ENCODE measurements at places on chromosomes 2 and 18. TPM values are rescaled to one million over a fixed set of nuclear protein-coding genes. Genes with fewer than 3 reads are reported as not detected.

DNA sequence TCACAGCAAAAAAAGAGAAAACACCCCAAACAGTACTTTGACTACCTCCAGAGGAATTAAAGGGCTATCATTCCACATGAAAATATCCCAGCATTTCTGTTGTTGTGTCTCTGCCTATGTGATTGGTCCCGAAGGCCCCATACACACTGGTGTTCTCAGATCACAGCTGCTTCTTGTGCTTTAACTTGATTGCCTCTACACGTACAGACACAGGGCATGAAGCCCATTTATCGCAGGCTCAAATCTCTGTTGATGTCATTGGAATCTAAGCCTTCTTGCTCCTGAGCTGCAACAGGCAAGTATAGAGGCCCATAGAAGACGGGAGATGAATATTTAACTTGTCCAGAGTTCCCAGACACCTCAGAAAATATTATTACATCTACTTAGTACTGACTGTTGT lies 405.2 kb downstream of the NCKAP5 start:
- DNase-seq = no peak

GRCh38 chr2:156489195-156489594 lies 53.0 kb downstream of the GPD2 start:
- no peak for DNase-seq

DNA sequence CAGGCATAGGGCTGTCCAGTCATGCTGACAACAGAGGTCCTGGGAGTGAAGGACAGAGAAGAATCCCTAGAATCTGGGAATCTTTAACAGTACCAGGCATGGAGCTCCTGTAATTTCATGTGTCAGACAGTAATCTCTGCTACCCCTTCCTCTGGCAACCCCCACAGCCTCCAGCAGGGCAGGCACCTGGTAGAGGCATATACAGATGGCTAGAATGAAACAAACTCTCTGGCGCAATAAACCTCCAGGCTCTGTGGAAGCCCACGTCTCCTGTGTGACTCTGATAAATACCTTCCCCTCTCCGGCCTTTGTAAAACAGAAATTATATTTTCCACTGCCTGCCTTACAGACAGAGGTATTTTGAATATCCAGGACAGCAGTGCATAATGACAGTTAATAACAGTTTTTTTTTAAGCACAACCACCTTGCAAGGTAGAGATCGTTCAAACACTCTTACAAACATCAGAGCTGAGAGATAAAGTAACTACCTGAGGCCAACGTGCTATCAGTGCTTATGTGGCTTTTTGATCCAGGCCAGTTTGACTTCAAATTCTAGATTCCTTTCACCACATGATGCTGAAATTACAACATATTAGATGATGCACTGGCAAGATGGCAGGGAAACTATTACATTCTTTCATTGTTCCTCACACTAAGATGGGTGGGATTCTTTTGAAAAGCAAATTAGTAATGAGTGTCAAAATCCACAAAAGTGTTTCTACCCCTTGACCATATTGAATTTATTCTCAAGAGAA lies 47.7 kb upstream of the TMEM247 start:
- no peak for DNase-seq

The CGREF1 gene
- 0.57 TPM for total RNA-seq

- no peak for DNase-seq
These were observed 528.0 kb downstream of the STK39 start for GRCh38 chr2:167719410-167719809.

GRCh38 chr2:102520009-102520408 lies 47.0 kb downstream of the SLC9A4 start:
- DNase-seq = peak; percentile 38

DNA sequence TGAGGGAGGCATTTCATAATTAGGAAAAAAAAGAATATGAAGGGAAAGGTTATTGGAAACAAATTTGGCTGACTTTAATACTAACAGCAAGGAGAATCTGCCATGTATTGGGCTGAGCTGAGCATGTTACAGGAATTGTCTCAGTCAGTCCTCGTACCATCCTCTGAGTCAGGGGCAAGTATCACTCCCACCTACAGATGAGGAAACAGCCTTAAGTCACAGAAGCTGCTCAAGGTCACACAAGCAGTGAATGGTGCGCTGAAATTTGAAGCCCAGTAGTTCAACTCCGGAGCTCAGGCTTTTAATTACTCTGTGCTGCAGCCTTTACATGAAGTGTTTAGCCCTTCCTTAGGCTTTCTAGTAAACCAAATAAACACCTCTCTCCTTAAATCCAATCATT lies 17.3 kb downstream of the PROKR1 start:
- DNase-seq = no peak

The DLGAP1 gene
- 0.24 TPM for total RNA-seq

DNA sequence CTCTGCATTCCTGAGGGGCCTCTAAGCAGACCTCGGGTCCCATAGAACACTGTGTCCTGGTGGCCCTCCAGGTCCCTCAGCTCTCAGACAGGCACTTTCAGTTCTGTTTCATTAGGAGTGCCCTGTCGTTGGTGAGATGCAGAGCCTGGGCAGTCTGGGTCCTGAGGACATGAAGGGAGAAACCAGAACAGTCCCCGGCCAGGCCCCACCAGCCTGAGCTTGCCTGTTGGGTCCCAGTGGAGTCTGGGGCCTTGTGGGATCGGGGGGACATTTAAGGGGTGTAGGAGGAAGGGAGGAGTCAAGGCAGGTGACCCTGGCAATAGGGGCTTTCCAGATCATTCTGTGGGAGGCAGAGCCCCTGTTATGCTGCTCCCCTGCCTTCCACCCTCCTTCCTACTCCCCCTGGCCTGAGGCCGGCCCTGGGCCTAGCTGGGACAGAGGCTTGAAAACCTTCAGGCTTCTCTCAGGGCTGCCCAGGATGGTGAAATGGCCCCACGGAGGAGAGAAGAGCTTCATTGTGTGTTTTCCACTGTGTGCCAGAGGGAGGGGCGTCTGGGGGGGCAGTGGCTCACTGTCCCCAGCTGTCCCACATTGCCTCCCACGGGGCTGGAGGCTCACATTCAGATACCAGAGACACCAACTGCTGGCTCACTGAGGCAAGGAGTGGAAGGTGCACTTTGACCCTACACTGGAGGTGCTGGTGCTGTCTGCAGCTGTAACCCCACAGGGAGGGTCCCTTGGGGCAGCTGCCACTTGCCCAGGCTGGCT lies 26.6 kb upstream of the CATIP start:
- no peak for DNase-seq

GRCh38 chr18:36176711-36177110 lies 10.6 kb upstream of the MOCOS start:
- no peak for DNase-seq

The C2orf66 gene
- total RNA-seq = 0.05 TPM

DNA sequence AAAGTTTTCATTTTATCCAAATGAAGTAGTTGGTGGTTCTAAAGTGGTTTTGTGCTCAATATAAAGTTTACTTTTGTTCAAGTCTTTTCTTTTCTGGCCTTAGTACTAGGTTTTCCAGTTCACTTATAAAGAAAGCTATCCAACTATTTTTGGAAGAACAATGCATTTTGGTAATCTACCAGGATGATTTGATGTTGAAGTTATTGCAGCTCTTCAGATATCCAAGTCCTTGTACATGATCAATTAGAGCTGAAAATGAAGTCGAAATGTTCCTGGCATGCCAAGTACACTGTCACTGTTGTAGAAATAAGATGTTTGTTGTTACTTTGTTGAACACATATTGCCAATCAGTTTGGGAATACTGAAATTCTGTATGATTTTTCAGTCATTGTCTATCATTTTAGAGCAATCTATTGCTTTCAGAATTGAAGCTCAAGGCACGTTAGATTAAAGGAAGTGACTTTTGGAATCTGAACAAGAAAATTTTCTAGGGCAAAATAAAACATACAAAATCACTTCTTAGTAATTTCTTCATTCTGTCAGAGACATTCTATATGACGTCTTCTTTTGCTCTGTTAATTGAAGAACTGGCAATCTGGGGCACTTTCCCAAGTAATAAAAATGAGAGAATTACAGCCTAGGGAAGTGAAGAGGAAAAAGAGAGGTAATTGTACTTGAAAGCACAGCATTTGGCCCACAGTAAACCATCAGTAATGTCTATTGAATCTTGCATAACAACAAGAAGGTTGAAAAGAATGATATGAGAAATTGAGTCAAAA lies 232.3 kb downstream of the MREG start:
- no peak for DNase-seq

GRCh38 chr2:179927041-179927440 lies 65.6 kb upstream of the ZNF385B start:
- no peak for DNase-seq
